HCEC 1CT (cell line): ENCODE measurements at places on chromosomes 1 and 21.

DNA sequence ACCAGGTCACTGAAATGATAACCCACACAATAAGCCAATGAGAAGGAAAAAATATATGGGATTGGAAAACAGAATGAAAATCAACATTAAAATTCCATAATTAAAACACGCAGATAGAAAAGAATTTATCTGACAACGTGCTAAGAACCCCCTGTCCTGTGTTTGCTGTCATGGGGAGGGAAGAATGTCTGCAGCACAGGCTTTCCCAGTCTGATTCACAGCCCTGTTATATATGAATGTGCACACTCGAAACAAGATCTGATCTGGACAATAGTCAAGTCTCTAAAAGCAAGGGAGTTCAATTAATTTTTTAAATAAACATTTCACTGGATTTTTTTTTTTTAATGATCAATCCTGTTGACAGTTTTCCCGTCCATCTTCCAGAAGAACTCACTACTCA, 220.0 kb downstream of the RERE start:
- peak; percentile 21 for DNase-seq

DNA sequence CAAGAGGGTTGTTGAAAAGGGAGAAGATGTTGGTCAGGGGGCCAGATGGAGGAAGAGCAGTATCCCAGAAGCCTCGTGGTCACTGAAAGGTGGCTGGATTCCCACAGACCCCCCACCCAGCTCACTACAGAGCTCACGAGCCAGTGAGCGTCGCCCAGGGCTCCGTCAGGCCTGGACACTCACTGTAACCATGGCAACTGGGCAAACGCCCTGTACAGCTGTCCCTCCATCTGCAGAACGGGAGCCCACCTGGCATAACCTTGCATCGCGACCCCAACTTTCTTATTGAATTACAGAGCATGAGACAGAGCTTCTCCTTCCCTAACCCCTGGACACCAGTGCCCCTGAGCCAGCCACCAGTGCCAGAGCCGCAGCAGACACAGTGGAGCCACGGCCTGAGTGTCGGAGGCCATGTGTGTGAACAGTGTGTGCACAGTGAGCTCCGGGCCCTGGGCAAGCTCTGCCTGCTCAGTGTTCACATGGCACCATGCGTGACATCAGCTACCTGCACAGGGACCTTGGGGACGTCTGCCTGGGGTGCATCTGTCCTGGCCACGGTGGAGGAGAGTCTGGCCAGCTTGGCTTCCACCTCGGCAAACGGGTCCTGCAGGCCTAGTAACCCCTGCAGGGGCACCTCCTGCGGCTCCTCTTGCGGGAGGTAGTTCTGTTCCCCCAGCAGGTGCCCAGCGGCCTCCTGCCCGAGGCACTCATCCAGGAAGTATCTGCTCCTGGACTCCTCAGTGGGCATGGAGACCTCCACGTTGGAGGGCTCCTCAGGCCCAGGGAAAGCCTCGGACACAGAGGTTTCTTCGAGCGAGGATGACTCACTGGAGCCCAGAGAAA, 25.9 kb upstream of the DDOST start:
- DNase-seq = no peak

DNA sequence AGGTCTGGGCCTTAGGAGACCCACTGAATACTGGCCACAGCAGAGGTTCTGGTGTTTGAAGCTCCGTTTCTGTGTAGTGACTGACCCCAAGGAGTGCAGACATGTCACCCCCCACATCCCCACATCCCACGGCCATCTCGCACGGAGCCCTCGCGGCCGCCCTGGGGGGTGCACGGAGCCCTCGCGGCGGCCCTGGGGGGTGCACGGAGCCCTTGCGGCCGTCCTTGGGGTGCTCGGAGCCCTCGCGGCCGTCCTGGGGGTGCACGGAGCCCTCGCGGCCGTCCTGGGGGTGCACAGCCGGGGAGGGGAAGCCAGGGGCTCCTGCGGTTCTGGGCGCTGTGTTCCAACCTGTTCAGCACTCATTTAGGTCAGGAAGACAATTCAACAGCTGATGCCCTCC, 68.4 kb downstream of the SCCPDH start:
- no peak for DNase-seq

GRCh38 chr1:209240351-209240750, 343.2 kb upstream of the CAMK1G start:
- no peak for DNase-seq

GRCh38 chr1:71647513-71648300, 566.9 kb upstream of the ZRANB2 start:
- DNase-seq = no peak

DNA sequence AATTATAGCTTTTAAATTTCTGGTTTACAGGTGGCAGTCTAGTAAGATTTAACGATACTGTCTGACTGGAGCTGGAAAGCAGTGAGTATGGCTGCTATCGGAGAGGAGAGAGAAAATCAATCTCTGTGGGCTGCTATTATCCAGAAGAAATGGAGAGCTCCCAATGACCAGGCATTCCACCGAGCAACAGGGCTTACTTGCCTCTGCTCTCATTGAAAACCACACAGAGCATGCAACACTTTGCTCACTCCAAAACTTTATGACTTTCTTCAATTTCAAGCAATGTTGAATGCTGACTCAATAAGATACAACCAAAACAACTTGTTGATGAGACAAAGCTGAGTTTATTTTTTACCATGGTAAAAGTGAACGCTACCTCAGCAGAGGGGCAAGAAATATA, 337.0 kb upstream of the NCAM2 start:
- no peak for DNase-seq

- DNase-seq = no peak
Measured at GRCh38 chr1:168230709-168231108, 4.9 kb downstream of the SFT2D2 start.

GRCh38 chr21:43771698-43772424, 4.2 kb downstream of the CSTB start:
- DNase-seq = no peak

DNA sequence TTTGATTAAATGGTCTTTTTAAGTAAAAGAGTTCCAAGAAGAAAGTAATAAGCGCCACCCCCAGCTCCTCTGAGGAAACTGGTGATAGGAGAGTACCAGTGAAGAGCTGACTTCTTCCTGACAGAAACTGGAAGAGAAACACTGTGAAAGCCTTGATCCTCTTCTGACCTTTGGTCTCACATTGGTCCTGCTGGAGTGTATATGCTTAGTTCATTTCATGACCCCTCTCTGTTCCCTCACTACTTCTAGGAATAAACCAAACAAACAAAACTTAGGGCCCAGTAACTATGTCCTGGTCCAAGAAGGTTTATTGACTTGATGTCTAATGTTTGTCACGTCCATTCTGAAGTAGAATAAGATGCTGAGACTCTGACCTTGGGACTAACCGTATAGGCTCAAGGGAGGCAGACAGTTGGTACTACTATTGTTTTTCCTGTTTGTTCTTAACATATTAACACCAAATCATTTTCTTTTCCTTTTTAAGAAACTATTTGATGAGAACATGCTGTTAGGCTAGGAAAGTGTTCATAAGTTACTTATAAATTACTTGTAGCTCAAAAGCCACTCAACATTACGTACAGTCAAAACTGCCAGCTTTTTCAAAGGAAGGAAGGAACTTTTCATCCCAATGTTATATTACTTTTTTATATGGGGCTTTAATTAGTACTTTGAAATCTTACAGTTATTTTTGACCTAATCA, 57.9 kb downstream of the MIER1 start:
- no peak for DNase-seq

GRCh38 chr1:84504580-84505492, 1.4 kb upstream of the SPATA1 start:
- peak; percentile 71 for DNase-seq

DNA sequence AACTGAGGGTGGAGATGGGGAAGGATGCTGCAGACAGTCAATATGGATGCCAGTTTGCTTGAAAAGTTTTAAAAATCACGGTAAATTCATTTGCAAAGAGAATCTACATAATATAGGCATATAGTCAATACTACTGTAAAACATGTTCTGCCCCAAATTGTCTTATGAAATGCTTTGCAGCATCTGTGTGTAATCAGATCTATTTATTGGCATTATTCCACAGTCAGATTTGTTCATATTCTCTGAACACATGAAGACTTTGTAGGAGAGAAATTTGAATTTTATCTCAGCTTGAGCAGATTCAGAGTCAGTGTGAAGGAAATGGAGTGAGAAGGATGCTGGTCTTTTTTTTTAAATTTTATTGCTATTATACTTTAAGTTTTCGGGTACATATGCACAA, 88.5 kb downstream of the PLPPR4 start:
- no peak for DNase-seq

DNA sequence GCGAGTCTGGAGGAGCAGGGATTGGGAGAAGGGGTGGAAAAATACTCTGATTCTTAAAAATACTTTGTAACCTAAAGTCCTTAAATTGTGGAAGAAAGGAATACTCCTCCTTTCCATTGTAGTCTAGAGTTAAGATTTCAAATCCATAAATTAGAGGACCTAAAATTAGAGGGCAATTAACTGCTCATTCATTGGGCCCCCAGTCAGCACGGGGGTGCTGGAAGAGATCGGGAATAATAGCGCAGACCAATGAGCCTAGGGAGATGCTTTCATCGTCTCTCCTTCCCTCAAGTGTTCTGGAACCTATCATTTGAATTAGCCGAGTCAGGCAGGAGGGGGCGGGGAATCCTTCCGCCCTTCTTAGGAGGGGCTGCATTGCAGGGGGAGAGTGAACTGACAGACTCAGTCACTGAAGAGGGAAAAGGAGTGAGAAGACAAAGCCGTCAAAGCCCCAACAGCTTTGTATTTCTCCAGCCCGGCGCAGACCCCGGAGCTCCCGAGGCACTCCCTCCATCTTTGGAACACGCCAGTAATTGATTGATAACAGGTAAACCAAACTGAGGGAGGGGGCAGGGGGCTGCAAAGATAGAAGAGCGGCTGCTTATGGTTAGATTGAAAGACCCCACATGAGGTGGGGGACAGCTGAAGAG, at the start of gene MLLT11:
TSS of gene MLLT11 (plus strand) at position 391 of the 650 bp plus-strand sequence. CDS start 6,828 bp downstream, outside the sequence.
- DNase-seq = peak; percentile 54

DNA sequence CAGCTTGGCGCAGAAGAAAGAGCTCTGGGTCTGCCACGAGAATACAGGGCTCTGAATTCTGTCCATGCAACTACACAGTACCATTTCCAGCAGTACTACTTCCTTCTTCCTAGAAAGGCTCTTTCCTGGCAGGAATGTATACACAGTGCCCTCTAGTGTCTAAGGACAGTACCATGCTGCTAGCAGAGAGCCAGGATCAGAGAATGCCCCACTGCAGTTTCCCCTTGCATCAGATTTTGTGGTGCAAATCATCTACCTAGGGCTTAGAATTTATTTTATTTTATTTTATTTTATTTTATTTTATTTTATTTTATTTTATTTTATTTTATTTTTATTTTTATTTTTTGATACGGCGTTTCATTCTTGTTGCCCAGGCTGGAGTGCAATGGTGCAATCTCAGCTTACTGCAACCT, 50.8 kb downstream of the PAX7 start:
- peak; percentile 51 for DNase-seq

- peak; percentile 35 for DNase-seq
Measured at GRCh38 chr1:9181176-9181906, 52.4 kb upstream of the GPR157 start.

GRCh38 chr1:154476791-154477190, 25.2 kb upstream of the TDRD10 start:
- no peak for DNase-seq

DNA sequence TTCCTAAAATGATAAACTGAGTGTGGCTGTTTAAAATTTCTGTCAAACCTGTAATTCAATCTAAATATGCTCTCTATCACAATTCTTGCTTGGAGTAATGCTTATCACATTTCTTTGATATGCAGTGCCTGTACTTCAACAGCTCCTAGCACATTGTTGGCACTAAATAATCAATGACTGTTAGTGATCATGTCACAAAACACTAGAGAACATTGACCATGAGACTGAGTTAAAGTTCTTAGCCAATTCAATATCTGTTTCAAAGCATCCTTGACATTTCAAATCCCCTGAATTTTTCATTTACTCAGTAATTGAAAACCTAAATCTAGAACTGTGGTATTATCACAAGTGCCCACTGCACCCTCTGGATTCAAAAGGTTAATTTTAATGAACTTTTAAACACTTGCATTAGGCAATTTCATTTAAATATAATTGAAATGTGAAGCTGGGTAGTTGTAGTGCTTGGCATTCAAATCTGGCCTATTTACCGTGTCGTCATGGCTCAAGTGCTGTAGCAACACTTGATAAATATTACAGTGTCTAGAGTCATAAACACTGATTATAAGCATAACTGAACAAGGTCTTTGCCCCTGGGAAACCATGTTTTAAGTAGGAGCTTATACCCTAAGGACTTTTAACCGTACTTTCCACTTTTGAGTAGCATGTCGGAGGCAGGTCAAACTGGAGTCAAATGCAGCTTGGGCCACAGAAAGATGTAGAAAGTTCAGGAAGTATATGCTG, 143.6 kb downstream of the LRRC7 start:
- no peak for DNase-seq

GRCh38 chr1:236280438-236281197, 1.1 kb downstream of the ERO1B start:
- no peak for DNase-seq

DNA sequence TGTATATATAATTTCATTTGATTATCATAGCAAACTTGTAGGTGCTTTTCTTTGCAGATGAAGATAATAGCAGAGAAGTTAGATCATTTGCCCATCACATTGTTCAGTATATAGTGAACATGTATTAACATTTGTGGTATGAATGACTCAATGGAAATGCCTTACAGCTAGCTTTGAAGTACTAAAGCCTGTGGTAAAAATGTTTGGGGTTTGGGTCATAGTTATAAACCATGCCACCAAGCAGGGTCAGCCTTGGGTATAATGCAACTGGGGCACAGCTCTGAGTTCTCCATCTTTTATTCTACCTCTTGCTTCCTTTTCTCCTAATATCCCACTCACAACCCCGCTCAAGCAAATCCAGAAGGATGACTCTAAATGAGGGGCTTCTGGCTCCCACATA, 141.6 kb downstream of the KCNT2 start:
- DNase-seq = peak; percentile 88

- DNase-seq = no peak
Measured at GRCh38 chr1:175192111-175192629, 406 bp downstream of the KIAA0040 start.

DNA sequence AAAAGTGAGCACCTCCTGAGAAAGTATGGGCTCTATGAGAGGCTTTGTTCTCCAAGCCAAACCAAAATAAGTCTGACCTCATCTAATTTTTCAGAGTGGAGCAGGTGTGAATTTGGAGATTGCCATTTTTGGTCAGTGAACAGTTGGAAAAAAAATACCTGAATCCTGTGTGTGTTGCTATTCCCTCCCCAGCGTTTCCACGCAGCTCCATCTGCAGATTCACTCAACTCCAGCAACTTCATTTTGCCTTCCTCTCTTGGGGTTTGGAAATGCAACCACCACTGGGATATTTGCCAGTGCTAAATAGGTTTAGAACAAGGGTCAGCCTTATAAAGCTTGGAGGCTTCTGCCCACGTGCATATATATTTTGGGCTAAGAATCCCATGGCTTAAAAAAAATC, 11.2 kb downstream of the CASQ2 start:
- no peak for DNase-seq

- DNase-seq = no peak
Measured at GRCh38 chr1:117098287-117098890, 23.2 kb downstream of the TRIM45 start.

DNA sequence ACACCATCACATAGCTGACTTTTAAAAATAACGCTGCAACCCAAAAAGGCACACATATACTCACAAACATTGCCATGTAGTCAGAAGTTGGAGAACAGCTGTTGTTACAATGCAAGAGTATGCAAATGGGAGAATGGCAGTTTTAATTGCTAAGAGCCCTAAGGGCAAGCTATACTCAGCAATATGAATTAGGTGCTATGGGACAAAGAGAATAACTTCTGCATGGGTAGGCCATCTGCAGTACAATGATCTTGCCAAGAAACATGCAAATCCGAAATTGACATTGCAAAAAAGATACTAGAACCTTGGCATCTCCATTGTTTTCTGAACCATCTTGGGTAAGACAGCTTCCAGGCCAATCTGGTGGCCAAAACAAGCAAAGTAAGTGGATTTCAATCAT, 697.8 kb downstream of the LRRIQ3 start:
- no peak for DNase-seq
